ENCODE measurements at places on chromosomes 7 and 10.
A peak's percentile ranks its signal among the peaks of the same experiment; 100 is the strongest.

DNA sequence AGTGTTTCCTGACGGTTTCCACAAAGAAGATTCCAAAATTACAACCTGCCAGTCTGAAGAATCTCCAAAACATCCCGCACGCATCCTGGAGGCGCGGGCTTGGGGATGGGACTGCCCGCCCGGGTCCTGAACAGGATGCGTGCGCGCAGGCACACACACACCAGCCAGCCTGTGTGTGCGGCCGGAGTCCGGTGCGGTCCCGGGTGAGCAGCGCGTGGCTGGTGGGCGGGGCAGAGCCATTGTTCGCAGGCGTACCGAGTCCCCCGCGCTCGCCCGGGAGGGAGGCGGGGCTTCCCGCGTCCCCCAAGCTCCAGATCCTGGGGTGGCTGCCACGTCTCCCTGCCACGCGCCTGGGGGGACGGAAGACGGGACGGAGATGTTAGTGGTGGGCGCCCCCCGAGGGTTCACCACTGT is 675 bp upstream of the SCD start:
- DNase-seq = no peak

DNA sequence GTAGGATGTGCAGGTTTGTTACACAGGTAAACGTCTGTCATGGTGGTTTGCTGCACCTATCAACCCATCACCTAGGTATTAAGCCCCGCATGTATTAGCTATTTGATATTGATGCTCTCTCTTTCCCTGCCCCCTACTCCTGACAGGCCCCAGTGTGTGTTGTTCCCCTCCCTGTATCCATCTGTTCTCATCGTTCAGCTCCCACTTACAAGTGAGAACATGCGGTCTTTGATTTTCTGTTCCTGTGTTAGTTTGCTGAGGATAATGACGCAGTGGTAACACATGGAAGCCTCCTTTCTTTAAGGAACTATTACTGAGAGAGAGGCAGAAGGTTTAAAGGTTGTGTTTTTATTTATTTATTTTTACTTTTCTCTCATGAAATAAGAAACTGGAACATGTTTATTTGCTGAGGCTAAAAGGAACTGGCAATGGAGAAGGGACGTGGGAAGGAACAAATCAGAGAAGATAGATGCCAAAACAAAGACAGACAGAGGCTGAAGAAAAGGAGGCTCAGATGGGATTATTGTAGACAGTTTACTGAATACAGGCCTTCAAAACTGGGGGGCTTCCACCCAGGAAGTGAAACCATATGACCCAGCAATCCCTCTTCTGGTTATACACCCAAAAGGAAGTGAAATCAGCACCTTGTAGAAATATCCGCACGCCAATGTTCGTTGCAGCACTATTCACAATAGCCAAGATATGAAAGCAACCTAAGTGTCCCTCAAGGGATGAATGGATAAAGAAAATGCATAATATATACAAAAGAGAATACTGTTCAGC is 556.3 kb downstream of the GRM8 start:
- DNase-seq = no peak

DNA sequence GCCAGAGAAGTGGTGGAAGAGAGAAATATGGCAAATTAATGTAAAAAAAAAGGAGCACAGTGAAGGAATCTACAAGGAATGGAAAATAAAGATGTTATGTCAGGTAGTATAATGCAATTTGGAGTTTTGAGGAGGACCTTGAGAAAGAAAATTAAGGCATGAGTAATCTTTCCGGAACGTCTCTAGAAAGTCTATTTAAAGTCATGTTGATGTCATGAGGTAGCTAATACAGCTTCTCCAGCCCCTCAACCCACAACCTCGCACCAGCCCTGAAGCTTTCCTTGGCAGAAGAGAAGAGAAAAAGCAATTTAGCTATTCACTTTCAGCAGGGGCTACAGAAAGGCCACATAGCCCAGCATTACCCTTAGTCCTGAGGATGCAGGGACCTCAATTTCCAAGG is 22.5 kb downstream of the TRDMT1 start:
- no peak for DNase-seq

GRCh38 chr10:88385601-88386203 is 197.4 kb downstream of the RNLS start:
- DNase-seq = peak; percentile 8

DNA sequence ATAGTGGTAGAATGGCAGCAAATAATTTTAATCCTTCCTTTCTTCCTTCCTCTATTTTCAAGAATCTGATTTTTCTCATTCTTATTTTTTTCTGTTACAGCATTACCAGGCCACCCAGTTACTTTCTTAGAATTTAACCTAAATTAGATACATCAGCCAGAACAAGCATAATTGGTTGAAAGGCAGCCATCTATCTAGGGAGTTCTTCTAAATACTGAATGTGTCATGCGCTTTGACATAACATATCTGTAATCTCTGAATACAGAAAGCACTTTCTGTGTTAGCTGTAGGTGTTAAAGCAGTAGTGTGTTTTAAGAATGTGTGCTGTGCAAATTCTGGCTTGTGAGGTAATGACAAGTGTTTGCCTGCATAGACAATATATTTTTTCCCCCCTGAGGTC is 97.3 kb downstream of the BTRC start:
- no peak for DNase-seq

DNA sequence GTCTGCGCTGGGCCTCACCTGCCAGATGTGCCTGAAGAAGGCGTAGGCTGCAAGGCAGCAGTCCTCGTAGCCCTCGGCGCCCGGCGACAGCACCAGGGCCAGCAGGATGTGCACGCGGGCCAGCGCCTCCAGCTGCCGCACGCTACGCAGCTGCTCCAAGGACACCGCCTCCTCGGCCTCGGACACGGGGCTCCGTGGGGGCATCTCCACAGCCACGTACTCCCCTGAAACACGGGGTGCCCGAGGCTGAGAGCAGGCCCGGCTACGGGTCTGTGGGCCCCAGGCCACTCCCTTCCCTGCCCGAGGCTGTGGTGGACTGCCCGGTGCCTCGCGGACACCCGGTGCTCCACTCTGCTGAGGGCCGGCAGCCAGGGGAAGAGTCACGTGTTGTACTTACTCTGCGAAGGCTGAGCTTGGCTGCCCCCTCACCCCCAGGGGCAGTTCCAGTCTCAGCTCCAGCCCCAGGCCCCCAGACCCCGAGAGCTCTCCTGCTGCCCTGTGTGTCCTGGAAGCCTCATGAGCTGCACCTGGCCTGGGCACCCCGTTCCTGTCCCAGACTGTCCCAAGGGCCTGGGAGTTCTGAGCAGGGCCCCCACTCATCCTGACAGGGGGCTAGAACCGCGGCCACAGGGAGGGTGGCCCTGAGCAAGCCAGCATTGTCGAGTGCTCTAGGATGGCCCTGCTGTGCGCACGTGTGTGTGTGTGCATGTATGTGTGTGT is 62.8 kb downstream of the CFAP46 start:
- no peak for DNase-seq
